H4 (cell line): ENCODE measurements at places on chromosomes 6 and 20. TPM values are rescaled to one million over a fixed set of nuclear protein-coding genes. Genes with fewer than 3 reads are reported as not detected.

DNA sequence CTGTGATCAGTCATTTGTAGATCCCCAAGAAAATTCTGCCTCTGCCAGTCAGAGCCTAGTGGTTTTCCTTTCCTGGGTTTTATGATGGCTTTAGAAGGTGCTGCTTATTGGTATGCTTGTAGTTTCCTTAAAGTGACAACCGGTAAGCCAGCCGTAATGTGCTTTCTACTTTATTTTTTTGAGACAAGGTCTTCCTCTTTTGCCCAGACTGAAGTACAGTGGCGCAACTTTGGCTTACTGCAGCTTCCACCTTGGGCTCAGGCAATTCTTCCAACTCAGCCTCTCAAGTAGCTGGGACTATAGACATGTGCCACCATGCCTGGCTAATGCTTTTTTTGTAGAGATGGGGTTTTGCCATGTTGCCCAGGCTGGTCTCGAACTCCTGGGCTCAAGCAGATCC lies 23.5 kb downstream of the MCM8 start:
- no peak for DNase-seq

DNA sequence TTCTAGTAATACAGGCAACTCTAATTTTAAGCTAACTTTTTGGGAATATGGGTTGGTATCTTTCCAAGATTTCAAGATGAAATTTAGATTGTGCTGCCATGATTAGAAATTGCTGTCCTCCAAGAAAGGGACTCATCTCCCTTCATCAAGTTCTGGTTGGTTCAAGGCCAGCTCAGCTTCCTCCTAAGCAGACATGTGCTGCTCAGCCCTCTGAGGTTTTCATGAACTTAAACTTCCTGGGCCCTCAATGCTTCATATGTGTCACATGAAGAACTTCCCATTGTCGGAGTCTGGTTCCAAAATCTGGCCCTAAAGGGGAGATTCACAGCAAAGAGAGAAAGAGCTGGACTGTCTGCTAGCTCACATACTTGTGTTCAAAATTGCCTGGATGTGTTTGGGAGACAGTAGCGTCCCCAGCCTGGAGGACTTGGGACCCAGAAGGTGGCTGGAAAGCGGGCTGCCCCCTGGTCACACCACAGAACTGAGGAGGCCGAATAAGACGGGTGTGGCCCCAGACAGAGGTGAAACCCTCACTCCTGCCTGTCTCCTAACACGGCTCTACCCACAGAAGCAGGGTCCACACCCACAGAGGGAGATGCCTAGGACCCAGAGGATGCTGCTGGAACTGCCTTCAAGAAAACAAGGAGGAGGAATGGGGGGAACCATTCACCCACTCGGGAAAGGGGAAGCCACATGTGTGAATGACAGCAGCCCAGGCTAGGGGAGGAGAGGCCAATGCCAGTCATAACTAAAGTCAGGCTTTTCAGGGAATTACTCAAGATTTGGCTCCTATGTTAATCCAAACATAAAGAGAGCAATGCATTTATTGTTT lies 54.3 kb upstream of the GPR31 start:
- no peak for DNase-seq

GRCh38 chr6:157339432-157339831 lies 16.1 kb upstream of the TMEM242 start:
- no peak for DNase-seq

- peak; percentile 37 for DNase-seq
Observed at GRCh38 chr6:136788069-136788902, 4.0 kb downstream of the MAP3K5 start.

TTK gene
- 27.1 and 32.3 TPM in 2 replicates for total RNA-seq
